ENCODE measurements at places on chromosomes 3 and 15.

DNA sequence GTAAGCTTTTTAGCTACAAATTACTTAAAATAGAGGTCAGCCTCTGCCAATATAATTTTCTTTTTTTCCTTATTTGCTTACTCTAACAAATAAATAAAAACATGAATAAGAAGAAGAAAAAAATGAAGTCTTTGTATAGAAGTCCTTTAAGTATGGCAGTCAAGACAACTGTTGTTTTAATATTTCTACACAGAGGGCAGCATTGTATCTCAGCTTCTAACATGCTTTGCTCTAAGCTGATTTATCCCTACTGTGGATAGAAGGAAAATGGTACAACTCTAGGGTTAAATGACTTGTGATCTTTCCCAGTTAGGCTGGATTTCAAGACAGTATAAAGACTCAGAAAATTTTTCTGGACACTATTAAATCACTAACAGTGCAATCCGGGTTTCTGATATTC, 104.3 kb upstream of the MEIS2 start:
- no peak for DNase-seq

DNA sequence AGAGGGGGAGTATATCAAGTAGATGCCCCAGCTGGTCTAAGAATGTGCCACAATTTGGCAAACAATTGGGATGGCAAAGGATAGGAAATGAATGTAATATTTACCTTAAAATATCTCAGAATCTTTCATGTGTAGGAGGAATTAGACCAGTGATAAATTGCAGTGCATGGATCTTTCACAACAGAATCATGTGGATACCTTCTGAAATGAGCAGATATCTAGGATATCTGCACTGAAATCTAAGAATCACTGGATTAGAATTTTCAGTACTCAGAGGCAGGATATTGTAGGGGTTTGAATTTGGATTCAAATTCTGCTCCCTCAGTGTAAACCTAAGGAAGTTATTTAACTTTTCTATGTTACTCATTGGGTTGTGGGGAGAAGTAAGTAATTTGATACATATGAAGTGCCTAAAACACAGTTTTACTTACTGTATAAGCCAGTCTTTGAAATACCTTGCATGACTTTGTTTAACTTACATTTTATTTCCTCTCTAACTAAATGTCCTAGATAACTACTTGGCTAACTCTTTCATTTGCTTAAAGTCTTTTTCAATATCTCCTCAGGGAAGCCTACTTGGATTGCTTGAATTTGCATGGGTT, 8.8 kb downstream of the IL1RAP start:
- no peak for DNase-seq

DNA sequence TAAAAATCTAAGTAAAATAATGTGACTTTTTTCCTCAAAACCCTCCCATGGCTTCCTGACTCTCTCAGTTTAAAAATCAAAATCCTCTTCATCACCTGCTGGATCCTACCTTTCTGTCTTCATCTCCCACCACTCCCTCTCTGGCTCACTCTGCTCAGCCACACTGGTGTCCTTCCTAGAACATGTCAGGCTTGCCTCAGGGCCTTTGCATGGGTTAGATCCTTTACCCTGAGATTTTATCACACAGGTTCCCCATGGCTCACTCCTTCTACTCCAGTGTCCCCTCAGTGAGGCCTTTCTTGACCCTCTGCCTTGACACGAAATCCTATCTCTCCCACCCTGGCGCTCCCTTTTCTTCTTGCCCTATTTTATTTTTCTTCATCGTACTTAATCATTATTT, 141.8 kb downstream of the RPL22L1 start:
- DNase-seq: no peak

DNA sequence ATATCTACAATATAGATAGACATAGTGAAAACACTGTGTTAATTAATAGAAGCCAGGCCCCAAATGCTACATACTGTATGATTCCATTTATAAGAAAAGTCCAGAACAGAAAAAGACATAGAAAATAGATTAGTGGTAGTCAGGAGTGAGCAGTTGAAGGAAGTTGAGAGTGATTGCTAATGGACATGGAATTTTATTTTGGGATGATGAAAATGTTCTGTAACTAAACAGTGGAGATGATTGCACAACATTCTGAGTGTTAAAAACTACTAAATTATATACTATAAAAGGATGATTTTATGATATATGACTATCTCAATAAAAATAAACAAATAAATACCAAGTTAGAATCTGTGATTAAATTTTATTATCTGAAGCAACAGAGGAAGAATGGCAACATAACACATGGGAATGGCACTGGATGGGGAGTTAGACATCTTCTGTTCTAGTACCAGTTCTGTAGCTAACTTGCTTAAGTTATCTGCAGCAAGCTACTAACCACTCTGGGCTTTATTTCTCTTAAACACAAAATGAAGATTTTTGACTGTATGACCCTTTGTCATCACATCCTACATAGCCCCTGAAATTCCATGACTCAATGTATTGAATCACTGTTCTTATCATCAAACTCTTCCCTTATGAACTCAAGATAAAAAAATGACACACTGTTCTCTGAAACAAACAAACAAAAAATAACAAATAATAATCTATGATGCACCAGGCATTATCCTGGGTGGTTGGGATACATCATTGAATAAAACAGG, 612.7 kb downstream of the TBL1XR1 start:
- DNase-seq: no peak

DNA sequence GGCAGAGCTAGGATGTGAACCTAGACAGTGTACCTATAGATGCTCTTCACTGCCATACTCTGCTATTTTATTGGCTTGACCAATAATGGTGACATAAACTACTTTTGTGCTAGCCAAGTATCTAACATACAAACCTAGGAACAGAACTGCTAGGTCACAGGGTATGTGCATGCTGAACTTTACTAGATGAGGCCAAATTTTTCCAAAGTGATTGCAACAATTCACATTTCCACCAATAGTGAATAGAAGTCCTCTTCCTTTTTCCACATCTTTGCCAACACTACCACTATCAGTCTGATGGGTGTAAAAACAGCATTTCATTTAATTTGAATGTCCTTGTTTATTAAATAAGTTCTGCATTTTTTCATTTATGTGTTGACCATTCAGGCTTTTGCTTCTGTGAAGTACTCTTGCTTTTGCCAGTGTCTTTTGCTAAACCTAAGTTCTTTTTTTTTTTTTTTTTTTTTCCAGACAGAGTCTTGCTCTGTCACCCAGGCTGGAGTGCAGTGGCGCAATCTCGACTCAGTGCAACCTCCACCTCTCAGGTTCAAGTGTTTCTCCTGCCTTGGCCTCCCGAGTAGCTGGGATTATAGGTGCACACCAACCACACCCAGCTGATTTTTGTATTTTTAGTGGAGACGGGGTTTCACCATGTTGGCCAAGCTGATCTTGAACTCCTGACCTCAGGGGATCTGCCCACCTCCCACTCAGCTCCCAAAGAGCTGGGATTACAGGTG, 54.1 kb downstream of the DCAF1 start:
- no peak for DNase-seq

DNA sequence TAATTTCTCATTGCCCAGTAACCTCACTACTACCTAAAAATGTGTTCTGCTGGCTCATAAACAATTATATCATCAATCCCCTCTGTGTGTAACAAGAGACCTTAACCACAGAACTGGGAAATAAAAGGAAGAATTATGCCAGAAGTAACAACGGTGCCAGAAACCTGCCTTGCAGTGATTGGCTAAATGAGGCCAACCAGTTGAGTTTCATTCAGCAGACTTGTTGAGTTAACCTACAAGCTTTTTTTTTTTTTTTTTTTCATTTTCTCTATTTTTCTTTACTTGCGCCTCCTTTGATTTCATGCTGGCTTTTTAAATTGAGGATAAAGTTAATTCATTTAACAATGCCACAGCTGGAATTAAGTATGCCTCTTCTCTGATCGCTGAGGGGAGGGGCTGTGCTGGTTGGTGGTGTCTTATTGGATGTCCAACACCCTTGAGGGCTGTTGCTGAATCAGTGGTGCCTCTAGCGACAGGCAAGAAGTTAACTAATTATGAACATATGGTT, 30.0 kb upstream of the GMNC start:
- no peak for DNase-seq

DNA sequence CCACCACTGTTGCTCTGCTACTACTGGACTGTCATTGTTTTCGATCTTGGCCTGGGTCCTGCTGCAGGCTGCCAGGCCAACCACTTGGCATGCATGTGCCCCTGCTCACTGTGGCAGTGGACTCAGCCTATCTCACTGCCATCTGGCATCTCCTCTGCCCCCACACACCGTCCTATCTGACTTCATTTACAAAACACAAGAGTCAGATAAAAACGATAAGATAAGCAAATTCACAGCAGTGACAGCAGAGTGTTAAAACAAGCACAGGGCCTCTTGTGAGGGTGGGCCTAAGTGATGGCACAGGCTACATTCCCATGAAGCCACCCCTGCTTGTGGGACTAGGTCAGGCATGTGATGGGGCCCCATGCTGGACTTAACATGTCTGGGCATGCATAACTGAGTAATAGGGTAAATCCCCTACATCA, 68.1 kb downstream of the CRYGS start:
- no peak for DNase-seq

DNA sequence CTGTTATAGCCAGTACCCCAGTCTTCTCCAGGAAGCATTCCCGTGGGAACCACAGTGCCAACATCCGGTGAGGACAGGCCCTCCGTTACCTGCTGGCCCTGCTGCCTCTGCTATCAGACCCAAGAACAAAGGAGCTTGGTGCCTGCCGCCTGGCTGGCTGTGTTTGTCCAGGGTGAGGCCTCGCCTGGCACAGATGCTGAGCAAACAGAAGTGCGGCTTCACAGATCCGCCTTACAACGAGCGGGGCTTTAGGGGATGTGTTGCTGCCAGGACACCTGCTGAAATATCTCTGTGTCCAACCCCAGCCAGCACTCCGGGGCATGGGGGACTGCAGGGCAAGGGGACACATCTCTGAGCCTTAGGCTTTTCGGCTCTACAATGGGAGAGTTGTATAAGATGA, 2.2 kb upstream of the EPHB3 start:
- no peak for DNase-seq

GRCh38 chr15:38545179-38545578, 19.4 kb downstream of the RASGRP1 start:
- no peak for DNase-seq

- DNase-seq: no peak
Measured at GRCh38 chr15:91548549-91548948, 305.0 kb upstream of the SLCO3A1 start.

GRCh38 chr3:54374214-54374852, 252.0 kb downstream of the CACNA2D3 start:
- DNase-seq: no peak

- no peak for DNase-seq
Measured at GRCh38 chr3:169022457-169022856, 641.1 kb downstream of the MECOM start.

GRCh38 chr3:61561374-61562041, at the start of gene PTPRG:
Gene PTPRG (plus strand): TSS chr3:61561571. CDS start chr3:61562288, 717 bp downstream.
- DNase-seq: no peak

GRCh38 chr3:127418560-127419147, 130.8 kb upstream of the PRR20G start:
- DNase-seq: no peak

DNA sequence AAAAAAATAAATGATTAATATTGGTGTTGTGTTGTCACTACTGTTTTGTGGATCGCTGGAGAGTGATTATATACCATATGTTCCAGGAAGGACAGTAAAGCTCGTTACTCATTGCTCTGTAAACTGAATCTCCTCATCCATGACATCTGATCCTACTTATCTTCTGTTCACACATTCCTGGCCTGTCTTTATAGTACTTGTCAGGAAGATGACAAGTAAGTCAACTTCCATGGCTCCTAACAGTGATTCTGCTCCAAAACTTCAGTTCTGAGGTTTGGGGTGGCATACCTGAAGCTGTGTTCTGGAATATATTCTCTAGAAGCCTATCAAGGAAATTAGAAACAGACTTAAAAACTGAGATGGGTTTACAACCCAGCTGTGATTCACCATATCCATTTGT, 288.9 kb downstream of the ZBBX start:
- no peak for DNase-seq

DNA sequence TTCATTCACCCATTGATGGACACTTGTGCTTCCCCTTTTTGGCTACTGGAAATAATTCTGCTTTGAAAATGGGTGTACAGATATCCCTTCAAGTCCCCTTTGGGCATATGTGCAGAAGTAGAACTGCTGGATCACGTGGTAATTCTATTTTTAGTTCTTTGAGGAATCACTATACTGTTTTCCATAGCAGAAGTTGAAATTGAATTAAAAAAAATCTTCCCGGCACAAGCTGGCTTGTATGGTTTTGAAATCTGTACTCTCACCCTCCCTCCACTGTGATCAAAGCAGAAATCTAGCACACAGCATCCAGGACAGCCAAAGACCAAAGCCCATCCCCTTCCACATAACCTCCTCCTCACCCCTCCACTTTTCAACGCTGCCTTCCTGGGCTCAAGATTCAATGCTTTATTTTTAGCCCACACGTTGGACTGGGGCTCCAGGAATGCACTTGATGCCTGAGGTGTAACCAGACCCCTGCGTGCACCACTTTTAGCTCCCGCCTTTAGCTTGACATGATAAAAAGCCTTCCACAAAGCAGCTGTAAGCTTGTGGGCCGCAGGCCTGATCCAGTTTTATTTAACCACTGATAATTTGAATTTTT, 29.9 kb downstream of the TMEM40 start:
- no peak for DNase-seq
